Progenitor cell of endocrine pancreas (in vitro differentiated cells): ENCODE measurements at places on chromosomes 11 and 22. TPM values are rescaled to one million over a fixed set of nuclear protein-coding genes. Genes with fewer than 3 reads are reported as not detected.

- peaks cover 57% of the 10 kb centered on the region for H3K27me3 ChIP-seq
- no peak for DNase-seq
- H3K27ac ChIP-seq: no peak overlapping the region
- no peak overlapping the region for H3K4me3 ChIP-seq
- H3K4me1 ChIP-seq: peaks cover 31% of the 10 kb centered on the region
- H3K36me3 ChIP-seq: no peaks in the 10 kb centered on the region
Observed at GRCh38 chr11:33478111-33478573, 221.0 kb downstream of the HIPK3 start.

DNA sequence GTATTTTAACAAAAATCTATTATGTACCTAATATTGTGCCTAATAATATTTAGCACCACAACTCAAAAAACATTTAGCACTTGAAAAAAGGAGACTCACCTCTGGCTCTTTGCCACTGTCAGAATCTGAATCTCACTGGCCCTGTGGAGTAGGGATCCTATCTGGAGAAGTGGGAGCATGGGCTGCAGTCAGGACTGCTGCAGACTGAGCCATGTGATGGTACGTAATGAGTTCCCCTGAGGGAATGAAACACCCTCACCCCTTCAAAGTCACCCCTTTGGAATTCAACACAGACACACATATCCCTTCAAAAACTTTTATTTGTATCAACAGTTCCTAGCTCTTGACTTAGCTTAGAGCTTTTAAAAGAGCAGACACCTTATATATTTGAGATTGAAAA lies 6.5 kb downstream of the PTPMT1 start:
- H3K27ac ChIP-seq: no peak overlapping the region
- H3K36me3 ChIP-seq: peaks cover 17% of the 10 kb centered on the region
- no peaks in the 10 kb centered on the region for H3K27me3 ChIP-seq
- H3K4me3 ChIP-seq: no peak overlapping the region
- no peak for DNase-seq
- no peaks in the 10 kb centered on the region for H3K4me1 ChIP-seq

GRCh38 chr22:37242395-37242918 lies 1.6 kb downstream of the RAC2 start:
- DNase-seq: no peak
- H3K27ac ChIP-seq: no peak overlapping the region
- H3K36me3 ChIP-seq: no peaks in the 10 kb centered on the region
- no peak overlapping the region for H3K4me3 ChIP-seq
- peaks cover 3% of the 10 kb centered on the region for H3K4me1 ChIP-seq
- peaks cover 13% of the 10 kb centered on the region for H3K27me3 ChIP-seq

GRCh38 chr11:17521106-17521900 lies 22.9 kb downstream of the USH1C start:
- no peak for DNase-seq
- no peak overlapping the region for H3K27ac ChIP-seq
- H3K4me3 ChIP-seq: no peak overlapping the region

DNA sequence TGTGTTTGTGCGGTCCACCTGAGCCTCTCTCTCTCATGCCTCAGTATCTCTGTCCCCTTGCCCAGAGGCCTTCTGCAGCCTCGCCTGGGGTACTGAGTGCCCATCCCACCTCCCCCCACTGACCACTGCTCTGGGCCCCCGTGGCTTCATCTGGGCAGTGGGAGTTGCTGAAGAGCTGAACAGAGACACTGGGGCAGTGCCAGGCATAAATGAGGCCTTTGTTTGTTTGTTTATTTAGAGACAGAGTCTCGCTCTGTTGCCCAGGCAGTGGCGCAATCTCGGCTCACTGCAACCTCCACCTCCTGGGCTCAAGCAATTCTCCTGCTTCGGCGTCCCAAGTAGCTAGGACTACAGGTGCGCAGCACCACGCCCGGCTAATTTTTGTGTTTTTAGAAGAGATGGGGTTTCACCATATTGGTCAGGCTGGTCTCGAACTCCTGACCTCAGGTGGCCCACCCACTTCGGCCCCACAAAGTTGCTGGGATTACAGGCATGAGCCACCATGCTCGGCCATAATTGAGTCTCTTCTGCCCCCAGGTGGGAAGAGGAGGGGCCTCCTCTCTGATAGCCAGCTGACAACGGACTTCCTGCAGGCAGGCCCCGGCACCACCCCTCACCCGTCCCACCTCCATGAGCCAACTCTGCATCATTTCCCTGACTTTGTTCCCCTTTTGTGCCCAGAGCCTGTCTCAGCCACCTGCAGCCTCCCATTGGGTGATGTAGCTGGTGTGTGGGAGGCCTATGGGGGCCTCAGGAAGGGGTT lies 9.3 kb downstream of the CRYBB3 start:
- H3K4me3 ChIP-seq: no peak overlapping the region
- no peak overlapping the region for H3K27ac ChIP-seq
- no peaks in the 10 kb centered on the region for H3K27me3 ChIP-seq

DNA sequence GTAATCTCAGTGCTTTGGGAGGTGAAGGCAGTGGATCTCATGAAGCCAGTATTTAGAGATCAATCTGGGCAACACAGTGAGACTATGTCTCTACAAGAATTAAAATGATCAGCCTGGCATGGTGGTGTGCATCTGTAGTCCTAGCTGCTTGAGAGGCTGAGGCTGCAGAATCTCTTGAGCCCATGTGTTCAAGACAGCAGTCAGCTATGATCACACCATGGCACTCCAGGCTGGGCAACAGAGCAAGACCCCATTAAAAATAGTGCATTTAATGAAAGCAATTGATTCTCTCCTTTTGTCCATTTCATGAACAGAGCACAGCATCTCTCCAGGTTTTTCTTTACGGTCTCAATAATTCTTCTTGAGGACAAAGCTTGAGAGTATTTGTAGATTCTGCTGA lies 11.3 kb upstream of the CARD16 start:
- no peaks in the 10 kb centered on the region for H3K27me3 ChIP-seq
- peaks cover 9% of the 10 kb centered on the region for H3K4me1 ChIP-seq
- H3K27ac ChIP-seq: no peak overlapping the region

DNA sequence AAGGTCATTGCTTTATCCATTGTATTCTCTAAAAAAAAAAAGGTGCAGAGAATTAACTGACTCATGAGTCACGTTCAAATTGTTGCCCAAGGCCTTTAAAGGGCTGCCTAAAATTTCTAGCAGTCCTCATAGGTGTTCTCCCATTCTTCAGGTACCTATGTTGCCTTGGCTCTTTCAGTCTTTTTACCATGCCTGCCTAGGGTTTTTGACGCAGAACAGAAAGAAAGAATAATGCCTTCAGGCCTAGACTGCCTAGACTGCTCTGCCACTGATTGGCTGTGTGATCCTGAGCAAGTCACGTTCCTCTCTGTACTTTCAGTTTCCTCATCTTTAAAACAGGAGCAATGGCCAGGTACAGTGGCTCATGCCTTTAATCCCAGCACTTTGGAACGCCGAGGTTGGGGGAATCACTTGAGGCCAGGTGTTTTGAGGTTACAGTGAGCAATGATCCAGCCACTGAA lies 21.5 kb downstream of the CTSC start:
- peaks cover 3% of the 10 kb centered on the region for H3K36me3 ChIP-seq
- H3K4me3 ChIP-seq: no peak overlapping the region
- no peak overlapping the region for H3K27ac ChIP-seq
- H3K27me3 ChIP-seq: peaks cover 38% of the 10 kb centered on the region

DNA sequence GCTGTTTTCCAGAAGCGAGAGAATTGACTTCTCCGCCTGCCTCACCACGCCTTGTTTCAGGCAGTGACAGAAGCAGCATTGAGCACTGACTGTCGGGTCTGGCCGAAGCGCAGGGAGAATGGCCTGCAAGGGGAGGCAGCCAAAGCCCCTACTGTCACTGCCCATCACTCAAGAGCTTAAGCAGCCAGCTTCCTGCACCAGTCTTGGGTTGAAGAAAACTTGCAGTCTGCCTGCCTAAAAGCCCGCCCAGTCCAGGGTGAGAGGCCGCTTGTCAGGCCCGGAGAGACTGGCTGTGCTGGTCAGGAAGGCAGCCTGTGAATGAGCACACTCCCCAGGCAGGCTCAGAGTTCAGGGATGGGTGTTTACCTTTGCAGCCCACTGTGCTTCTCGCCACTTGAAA lies 108.3 kb downstream of the PKNOX2 start:
- DNase-seq: no peak
- H3K4me3 ChIP-seq: no peak overlapping the region

- no peaks in the 10 kb centered on the region for H3K27me3 ChIP-seq
- peaks cover 34% of the 10 kb centered on the region for H3K4me1 ChIP-seq
- H3K4me3 ChIP-seq: no peak overlapping the region
- H3K36me3 ChIP-seq: peaks cover 10% of the 10 kb centered on the region
Observed at GRCh38 chr11:130089674-130090073, 20.0 kb downstream of the APLP2 start.

- H3K36me3 ChIP-seq: no peaks in the 10 kb centered on the region
- no peak overlapping the region for H3K27ac ChIP-seq
- no peaks in the 10 kb centered on the region for H3K4me1 ChIP-seq
- DNase-seq: no peak
- no peaks in the 10 kb centered on the region for H3K27me3 ChIP-seq
Observed at GRCh38 chr11:81444297-81444696, 1289.4 kb downstream of the FAM181B start.

- peaks cover 30% of the 10 kb centered on the region for H3K36me3 ChIP-seq
- no peaks in the 10 kb centered on the region for H3K27me3 ChIP-seq
- no peak overlapping the region for H3K27ac ChIP-seq
- H3K4me1 ChIP-seq: no peaks in the 10 kb centered on the region
- peak; percentile 21 for DNase-seq
Observed at GRCh38 chr11:10770626-10771254, 19.7 kb downstream of the CTR9 start.

GRCh38 chr11:133172349-133172748 lies 360.0 kb downstream of the OPCML start:
- no peak overlapping the region for H3K4me3 ChIP-seq
- H3K27me3 ChIP-seq: peaks cover 5% of the 10 kb centered on the region
- H3K36me3 ChIP-seq: no peaks in the 10 kb centered on the region
- no peak for DNase-seq
- peaks cover 7% of the 10 kb centered on the region for H3K4me1 ChIP-seq
- no peak overlapping the region for H3K27ac ChIP-seq

Gene FAM227A
- 18.3 and 18.6 TPM in 2 replicates for total RNA-seq

Gene HEPHL1
- total RNA-seq: not detected in 2 replicates

Gene GAL3ST3
- total RNA-seq: 3.9 and 4.8 TPM in 2 replicates

Gene REXO2
- total RNA-seq: 51.3 and 54.7 TPM in 2 replicates

Gene SMTNL1
- total RNA-seq: not detected in 2 replicates

Gene GALNT18
- total RNA-seq: 2.1 TPM in 2 replicates

Gene PPFIBP2
- 64.1 and 66.4 TPM in 2 replicates for total RNA-seq
